ENCODE measurements at places on chromosomes 4 and X. TPM values are rescaled to one million over a fixed set of nuclear protein-coding genes. Genes with fewer than 3 reads are reported as not detected.

DNA sequence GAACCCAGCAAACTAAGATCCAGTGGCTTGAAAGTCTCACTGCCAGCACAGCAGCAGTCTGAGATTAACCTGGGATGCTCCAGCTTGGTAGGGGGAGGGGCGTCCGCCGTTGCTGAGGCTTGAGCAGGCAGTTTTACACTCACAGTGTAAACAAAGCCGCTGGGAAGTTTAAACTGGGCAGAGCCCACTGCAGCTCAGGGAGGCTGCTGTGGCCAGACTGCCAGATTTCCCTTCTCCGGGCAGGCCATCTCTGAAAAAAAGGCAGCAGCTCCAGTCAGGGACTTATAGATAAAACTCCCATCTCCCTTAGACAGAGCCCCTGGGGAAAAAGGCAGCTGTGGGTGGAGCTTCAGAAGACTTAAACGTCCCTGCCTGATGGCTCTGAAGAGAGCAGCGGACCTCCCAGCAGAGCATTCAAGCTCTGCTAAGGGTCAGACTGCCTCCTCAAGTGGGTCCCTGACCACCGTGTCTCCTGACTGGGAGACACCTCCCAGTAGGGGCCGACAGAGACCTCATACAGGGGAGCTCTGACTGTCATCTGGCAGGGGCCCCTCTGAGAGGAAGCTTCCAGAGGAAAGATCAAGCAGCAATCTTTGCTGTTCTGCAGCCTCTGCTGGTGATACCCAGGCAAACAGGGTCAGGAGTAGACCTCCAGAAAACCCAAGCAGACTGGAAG, 45.1 kb upstream of the CDX4 start:
- no peak for DNase-seq

GRCh38 chr4:92497141-92497540, 193.4 kb downstream of the GRID2 start:
- DNase-seq = no peak

GRCh38 chr4:156659570-156659969, 312.0 kb downstream of the PDGFC start:
- DNase-seq = no peak

- DNase-seq = no peak
Measured at GRCh38 chrX:35617836-35618235, 180.3 kb upstream of the MAGEB16 start.

DNA sequence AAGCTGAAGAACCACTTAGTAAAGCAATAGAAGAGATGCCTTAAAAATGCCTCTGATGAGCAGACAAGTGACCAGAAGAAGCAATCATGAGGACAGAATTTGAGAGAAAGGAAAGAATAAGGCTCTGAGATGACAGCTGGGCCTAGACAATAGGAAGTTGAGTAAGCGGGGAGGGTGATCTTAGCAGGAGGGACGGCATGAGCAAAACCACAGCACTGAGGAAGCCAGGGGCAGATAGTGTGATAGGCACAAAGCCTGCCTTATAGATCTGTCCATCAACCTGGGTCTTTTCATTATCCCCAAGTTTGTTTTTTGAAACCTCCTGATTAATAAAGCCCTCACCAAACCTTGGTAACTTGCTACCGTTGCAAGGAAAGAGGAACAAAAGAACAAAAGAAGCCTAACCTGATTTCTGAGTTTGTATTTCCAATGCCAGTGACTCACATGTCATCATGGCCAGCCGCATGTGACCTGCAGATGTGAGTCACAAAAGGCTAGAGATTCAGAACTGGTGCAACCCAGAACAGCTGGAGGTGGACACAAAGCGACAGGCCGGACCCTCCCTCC, 55.7 kb upstream of the PPARGC1A start:
- DNase-seq = no peak

GRCh38 chr4:117400039-117400835, 314.9 kb upstream of the TRAM1L1 start:
- DNase-seq = no peak

GRCh38 chrX:13044441-13044840, at the start of gene FAM9C:
Gene FAM9C, minus strand, starts transcription at chrX:13044620. Its CDS starts 831 bp downstream, at chrX:13043789.
- DNase-seq = no peak

MAP3K15 gene
- total RNA-seq = 0.13 TPM

CDKL5 gene
- total RNA-seq = 2.5 TPM

ALPK1 gene
- 8.9 TPM for total RNA-seq

DNA sequence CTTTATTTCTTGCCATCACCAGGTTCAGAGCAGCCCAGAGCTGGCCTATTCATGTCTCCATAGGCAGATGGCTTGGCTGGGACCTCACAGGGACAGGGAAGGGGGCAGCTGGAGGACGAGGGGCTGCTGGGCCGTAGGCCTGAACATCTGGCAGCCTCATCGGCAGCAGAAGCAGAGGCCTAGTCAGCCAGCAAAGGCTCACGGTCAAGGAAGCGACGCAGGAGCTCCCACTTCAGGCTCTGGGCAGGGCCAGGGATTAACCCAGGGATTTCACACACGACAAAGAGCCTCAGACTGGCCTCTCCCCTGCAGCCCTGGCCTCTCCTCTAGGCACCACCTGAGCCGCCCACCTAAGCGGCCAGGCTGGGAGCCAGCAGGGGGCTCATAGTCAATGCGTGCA, 46.0 kb upstream of the MAN2B2 start:
- no peak for DNase-seq

DNA sequence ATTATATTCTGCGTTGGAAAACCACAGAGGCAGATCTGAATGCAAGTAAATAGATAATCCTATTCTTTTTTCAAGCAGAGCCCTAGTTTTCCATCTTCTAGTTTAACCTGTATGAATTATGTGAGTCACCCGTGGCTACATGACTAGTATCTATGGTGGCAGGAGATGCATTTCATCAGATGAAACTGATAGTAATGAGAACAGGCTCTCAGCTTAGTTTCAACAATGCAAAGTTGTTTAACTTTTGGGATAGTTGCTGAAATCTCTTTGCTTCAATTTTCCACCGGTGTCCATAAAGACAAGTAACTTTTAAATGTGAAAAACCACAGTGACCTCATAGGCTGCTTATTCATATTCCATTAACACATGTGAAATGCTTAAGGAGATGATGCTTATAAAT, 1317.4 kb upstream of the TENM3 start:
- no peak for DNase-seq

- no peak for DNase-seq
Measured at GRCh38 chr4:37717576-37717975, 31.4 kb upstream of the RELL1 start.

CXorf49 gene
- not detected for total RNA-seq

GRCh38 chr4:6372649-6373525, 99.5 kb downstream of the PPP2R2C start:
- no peak for DNase-seq

- DNase-seq = no peak
Measured at GRCh38 chr4:189255636-189256035, 685.0 kb upstream of the FRG1 start.

DNA sequence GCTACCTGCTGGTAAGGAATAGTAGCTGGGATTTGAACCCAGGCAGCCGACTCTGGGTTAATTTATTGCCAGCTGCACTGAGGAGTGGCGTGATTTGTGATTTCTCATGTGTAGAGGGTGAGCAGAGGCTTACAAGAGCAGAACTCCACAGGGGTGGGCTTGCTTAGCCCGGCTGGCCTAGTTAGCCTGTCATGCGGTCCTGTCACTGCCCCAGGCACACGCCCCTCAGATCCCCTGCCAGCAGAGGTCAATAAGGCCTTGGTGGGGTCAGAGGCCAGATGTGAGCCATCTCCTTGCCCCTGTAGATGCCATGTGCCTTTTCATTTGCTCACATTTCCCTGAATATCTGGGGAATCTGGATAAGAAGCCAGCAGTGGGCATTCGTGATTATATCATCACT, 13.4 kb downstream of the NSDHL start:
- DNase-seq = no peak
